Activated T-cell treated with anti-CD3 and anti-CD28 coated beads, Interleukin-2, amount 50 U/mL, for 24 hours (primary cell): ENCODE measurements at places on chromosomes 13 and 19.

- H3K4me1 ChIP-seq: no peaks in the 10 kb centered on the region
- no peak overlapping the region for H3K4me3 ChIP-seq
- no peak for DNase-seq
- H3K27ac ChIP-seq: no peak overlapping the region
- H3K27me3 ChIP-seq: no peaks in the 10 kb centered on the region
- H3K36me3 ChIP-seq: peaks cover 94% of the 10 kb centered on the region
These were observed 32.1 kb downstream of the CERS1 start for GRCh38 chr19:18863843-18864362.

DNA sequence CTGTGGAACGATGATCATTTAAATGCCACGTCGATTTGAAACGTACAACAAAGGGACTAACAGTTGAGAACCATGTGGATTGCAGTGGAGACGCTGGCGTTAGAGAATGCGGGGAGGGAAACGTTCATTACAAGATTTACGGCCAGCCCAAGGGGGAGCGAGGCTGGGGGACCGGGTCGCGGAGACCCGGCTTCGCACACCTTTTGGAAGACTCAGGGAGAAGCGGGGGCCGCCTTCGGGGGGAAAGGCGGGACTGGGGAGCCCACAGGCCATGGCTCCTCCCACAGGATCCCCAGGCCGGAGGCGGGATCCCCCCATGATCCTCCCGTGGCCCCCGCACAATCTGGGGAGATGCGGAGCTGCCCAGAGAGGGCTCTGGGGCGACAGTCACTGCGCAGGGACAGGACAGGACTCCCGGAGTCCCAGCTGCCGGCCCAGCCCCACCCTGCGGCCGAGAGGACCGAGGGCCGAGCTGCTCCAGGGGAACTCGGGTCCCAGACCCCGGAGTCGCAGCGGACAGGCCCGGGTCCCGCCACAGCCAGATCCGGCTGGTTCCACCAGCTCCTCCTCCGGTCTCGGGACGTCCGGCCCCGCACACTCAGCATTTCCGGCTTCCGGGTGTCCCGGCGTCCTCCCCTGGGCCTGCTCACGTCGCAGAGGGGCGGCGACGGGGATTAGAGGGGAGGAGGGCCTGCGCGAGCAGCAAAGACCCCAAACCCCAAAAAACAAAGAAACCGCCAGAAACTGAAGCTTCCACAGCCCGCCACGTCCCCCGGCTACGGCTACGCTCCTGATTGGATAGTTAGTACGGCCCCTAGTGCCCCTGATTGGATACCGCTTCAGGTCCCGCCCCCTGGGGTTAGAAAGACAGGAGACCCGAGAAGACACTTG is 21.1 kb upstream of the OR10H1 start:
- peak overlapping the region; percentile 96 for H3K27ac ChIP-seq
- no peaks in the 10 kb centered on the region for H3K36me3 ChIP-seq
- no peaks in the 10 kb centered on the region for H3K27me3 ChIP-seq
- peak overlapping the region; percentile 85 for H3K4me3 ChIP-seq
- peaks cover 25% of the 10 kb centered on the region for H3K4me1 ChIP-seq
- peak; percentile 93 for DNase-seq

- no peak for DNase-seq
- no peak overlapping the region for H3K27ac ChIP-seq
- H3K36me3 ChIP-seq: no peaks in the 10 kb centered on the region
- H3K4me3 ChIP-seq: no peak overlapping the region
These were observed 158.9 kb downstream of the EFNB2 start for GRCh38 chr13:106376401-106377112.

DNA sequence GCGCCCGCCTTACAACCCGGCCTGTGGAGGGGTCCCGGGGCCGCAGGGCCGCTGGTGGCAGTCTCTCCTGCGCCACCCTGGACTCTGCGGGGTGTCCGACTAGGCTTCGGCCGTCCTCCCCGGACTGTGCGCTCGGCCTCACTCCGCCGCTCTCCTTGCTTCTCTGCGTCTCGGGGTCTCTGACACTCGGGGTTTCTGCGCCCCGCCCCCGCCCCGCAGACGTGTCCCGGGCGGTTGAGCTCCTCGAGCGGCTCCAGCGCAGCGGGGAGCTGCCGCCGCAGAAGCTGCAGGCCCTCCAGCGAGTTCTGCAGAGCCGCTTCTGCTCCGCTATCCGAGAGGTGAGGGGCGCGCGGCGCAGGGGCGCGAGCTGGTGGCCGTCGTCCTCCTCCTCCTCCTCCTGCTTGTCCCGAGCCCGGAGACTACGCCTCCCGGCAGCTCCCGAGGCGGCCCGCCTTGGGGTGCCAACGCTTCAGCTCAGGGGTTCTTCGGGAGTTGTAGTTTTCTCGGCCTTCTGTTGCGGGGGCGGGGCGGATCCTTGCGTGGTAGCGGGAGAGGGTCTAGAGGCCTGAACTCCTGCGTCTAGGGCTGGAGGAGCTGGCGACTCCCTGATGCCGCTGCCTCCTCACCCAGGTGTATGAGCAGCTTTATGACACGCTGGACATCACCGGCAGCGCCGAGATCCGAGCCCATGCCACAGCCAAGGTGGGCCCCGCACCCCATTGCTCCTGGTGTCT is 627 bp downstream of the LIN7B start:
- peaks cover under 1% of the 10 kb centered on the region for H3K27me3 ChIP-seq
- H3K4me1 ChIP-seq: peaks cover 32% of the 10 kb centered on the region
- H3K36me3 ChIP-seq: peaks cover 10% of the 10 kb centered on the region
- DNase-seq: peak; percentile 74
- H3K27ac ChIP-seq: no peak overlapping the region

DNA sequence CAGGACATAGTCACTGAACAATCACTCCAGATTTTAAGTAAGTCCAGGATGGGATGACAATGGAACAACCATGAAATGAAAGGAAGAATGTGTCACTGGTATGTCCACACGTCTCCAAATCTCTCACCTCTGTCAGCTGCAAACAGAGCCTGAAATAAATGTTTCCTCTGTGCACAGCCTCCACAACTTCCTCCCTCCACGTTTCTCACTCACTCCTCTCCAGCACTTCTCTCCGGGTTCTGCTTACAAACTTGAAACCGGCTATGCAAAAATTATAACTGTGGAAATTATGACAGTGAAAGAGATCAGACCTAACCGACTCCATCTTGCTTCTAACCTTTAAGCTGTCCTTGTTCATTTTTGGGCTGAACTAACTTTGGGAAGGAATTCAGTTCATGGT is 35.0 kb upstream of the ALOX5AP start:
- no peak overlapping the region for H3K4me3 ChIP-seq
- DNase-seq: no peak
- H3K27ac ChIP-seq: no peak overlapping the region
- peaks cover 20% of the 10 kb centered on the region for H3K27me3 ChIP-seq
- H3K4me1 ChIP-seq: peaks cover 18% of the 10 kb centered on the region
- H3K36me3 ChIP-seq: no peaks in the 10 kb centered on the region

- no peaks in the 10 kb centered on the region for H3K27me3 ChIP-seq
- H3K4me1 ChIP-seq: no peaks in the 10 kb centered on the region
- no peak overlapping the region for H3K27ac ChIP-seq
- H3K36me3 ChIP-seq: peaks cover 2% of the 10 kb centered on the region
- no peak for DNase-seq
- H3K4me3 ChIP-seq: no peak overlapping the region
These were observed 200.3 kb downstream of the DIAPH3 start for GRCh38 chr13:59963383-59963782.

GRCh38 chr19:50046649-50047503 is 21.1 kb downstream of the ZNF473 start:
- H3K36me3 ChIP-seq: peaks cover 69% of the 10 kb centered on the region
- peaks cover 3% of the 10 kb centered on the region for H3K27me3 ChIP-seq
- H3K27ac ChIP-seq: no peak overlapping the region
- no peak overlapping the region for H3K4me3 ChIP-seq
- DNase-seq: peak; percentile 70

GRCh38 chr13:73220966-73221720 is 162.3 kb downstream of the KLF5 start:
- H3K27me3 ChIP-seq: peaks cover 3% of the 10 kb centered on the region
- H3K4me1 ChIP-seq: peaks cover 23% of the 10 kb centered on the region
- no peak overlapping the region for H3K27ac ChIP-seq
- no peak for DNase-seq

GRCh38 chr13:90032841-90033493 is 1314.5 kb upstream of the MIR17HG start:
- H3K27ac ChIP-seq: no peak overlapping the region
- no peaks in the 10 kb centered on the region for H3K4me1 ChIP-seq
- H3K4me3 ChIP-seq: no peak overlapping the region
- no peaks in the 10 kb centered on the region for H3K27me3 ChIP-seq

DNA sequence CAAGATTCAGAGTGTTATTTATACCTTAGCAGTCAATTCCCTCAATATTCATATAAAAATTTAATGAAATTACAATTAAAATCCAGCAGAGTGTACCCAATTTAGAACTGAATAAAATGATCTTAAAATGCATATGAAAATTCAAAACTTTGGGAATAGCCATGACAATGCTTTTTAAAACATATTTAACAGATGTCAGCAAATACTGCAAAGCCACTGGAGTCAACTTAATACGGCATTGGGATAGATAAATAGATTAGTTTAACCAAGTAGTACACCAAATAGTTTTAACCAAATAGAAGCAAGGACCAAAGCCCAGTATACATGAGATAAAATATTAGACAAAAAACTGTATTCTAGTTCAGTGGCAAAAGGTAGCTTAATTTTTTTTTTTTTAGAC is 79.8 kb downstream of the TNFSF13B start:
- H3K27me3 ChIP-seq: no peaks in the 10 kb centered on the region
- no peak overlapping the region for H3K4me3 ChIP-seq
- no peaks in the 10 kb centered on the region for H3K36me3 ChIP-seq
- H3K27ac ChIP-seq: no peak overlapping the region
- no peak for DNase-seq
- peaks cover 15% of the 10 kb centered on the region for H3K4me1 ChIP-seq

GRCh38 chr13:106685143-106685542 is 117.2 kb upstream of the ARGLU1 start:
- peaks cover 4% of the 10 kb centered on the region for H3K27me3 ChIP-seq
- no peak for DNase-seq
- no peaks in the 10 kb centered on the region for H3K4me1 ChIP-seq
- no peak overlapping the region for H3K4me3 ChIP-seq
- no peaks in the 10 kb centered on the region for H3K36me3 ChIP-seq

DNA sequence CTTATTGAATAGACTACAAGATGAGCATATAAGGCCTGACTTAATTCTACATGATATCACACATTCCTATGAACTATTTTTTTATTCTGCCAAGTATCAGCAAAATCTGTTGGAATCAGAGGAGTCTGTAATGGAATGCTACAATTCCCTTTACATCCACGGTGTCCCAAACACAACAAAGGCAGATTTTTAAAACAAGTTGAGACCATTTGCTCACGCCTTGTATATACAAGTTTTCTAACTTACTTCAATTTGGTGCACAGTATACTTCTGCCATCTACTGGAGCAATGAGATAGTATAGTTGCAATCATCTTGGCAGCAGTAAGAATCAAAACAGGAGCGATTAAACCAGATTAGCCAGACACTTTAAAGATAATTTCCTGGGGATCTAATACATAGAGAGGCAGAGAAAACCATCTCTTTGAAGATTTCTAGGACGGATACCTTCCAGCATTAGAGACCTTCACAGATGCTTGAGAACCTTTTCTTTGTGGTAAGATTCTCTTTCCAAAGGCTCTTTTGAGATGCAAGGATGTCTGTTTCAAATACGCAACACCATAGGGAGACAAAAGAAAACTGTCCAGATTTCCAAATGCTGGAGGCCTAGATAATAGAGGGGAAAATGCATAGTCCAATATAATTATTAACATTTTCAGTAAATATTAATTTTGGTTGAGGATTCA is 302.0 kb upstream of the MIR17HG start:
- no peak overlapping the region for H3K27ac ChIP-seq
- no peaks in the 10 kb centered on the region for H3K27me3 ChIP-seq
- no peaks in the 10 kb centered on the region for H3K4me1 ChIP-seq

GRCh38 chr19:1066251-1066747 is 668 bp upstream of the ARHGAP45 start:
- peak overlapping the region; percentile 70 for H3K4me3 ChIP-seq
- peaks cover 26% of the 10 kb centered on the region for H3K36me3 ChIP-seq
- H3K27ac ChIP-seq: no peak overlapping the region

- no peak overlapping the region for H3K4me3 ChIP-seq
- peaks cover 21% of the 10 kb centered on the region for H3K4me1 ChIP-seq
- no peak for DNase-seq
- H3K36me3 ChIP-seq: no peaks in the 10 kb centered on the region
- no peak overlapping the region for H3K27ac ChIP-seq
- H3K27me3 ChIP-seq: peaks cover 60% of the 10 kb centered on the region
These were observed 1.0 kb upstream of the CGB7 start for GRCh38 chr19:49058562-49058961.

DNA sequence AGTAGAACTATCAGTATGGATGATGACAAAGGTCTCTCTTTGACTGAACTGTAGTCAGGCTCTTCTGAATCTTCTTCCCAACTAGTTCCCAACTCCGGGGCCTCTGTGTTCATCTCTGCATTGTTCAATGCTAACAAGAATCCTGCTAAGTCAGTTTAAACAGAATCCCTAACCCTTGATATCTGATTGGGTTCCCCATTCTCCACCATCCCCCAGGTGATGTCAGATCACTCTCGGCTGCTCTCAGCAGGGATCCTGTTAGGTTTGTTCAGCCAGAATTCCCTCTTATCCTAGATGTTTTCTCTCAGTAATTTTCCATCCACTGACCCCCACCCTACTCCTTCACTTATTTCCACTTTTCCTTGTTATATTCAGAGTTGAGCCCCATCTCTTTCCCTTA is 223.6 kb downstream of the RGCC start:
- peaks cover 62% of the 10 kb centered on the region for H3K36me3 ChIP-seq
- no peak overlapping the region for H3K4me3 ChIP-seq
- peaks cover 13% of the 10 kb centered on the region for H3K4me1 ChIP-seq
- no peak overlapping the region for H3K27ac ChIP-seq
- no peak for DNase-seq

GRCh38 chr13:60155978-60156377 is 7.8 kb downstream of the DIAPH3 start:
- H3K27me3 ChIP-seq: peaks cover 4% of the 10 kb centered on the region
- H3K4me1 ChIP-seq: peaks cover 6% of the 10 kb centered on the region
- no peak overlapping the region for H3K27ac ChIP-seq
- DNase-seq: no peak
- peaks cover 29% of the 10 kb centered on the region for H3K36me3 ChIP-seq
- H3K4me3 ChIP-seq: no peak overlapping the region

DNA sequence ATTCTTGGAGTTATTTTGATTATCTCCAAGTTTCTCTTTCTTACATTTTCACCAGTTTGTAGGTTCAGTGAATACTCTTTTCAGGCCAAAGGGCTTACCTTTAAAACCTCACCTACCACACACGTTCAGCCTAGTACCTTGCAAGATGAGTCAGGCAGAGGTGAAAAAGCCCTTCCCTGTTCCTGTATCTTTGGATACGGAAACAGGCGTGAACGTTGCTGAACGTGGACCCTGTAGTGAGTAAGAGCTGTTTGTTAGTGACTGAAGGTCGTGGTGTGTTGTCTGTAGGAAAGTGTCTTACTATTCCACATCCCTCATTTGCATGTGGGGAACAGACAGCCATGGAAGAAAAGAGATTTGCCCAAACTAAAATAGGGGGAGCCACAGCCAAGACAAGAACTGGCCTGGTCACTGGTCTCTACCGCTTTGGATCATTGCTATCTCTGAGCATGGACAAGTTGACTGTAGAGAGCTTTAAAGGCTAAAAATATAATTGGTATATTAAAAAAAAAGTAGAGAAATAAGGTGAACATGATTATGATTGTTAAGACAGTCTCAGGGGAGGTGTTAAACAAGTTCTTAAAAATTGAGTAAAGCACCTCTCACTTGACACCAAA is 3.5 kb downstream of the CEBPG start:
- no peak for DNase-seq
- H3K36me3 ChIP-seq: peaks cover 65% of the 10 kb centered on the region
- no peaks in the 10 kb centered on the region for H3K27me3 ChIP-seq
- H3K27ac ChIP-seq: peak overlapping the region; percentile 15
